ENCODE measurements at places on chromosomes 2 and 18.

DNA sequence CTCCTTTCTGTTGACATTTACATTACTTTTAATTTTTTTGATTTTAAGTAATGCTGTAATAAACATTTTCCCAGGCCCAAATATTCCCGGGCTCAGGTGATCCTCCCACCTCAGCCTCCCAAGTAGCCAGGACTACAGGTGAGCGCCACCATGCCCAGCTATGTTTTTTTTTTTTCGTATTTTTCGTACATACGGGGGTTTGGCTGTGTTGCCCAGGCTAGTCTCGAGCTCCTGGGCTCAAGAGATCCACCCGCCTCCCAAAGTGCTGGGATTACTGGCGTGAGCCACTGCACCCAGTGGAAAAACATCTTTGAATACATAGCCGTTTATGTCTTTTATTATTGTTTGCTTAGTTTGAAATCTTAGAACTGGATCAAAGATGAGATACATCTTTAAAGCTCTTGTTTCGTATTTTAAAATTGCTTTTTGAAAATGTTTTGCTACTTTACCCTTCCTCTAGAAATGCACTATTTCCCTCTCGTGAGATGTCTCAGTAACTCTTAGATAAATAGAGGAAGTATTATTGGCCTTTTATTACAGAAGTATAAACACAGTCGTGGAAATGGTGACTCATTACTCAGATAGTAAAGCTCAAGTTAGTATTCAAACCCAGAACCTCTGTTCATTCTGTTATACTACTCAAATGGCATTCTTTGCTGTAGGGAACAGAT lies 2.4 kb downstream of the SMCHD1 start:
- DNase-seq: no peak

- DNase-seq: no peak
Measured at GRCh38 chr2:102848366-102848839, 86.6 kb downstream of the TMEM182 start.

- DNase-seq: no peak
Measured at GRCh38 chr18:43887491-43887890, 610.2 kb upstream of the SYT4 start.

GRCh38 chr2:59176737-59177136 lies 935.6 kb upstream of the FANCL start:
- DNase-seq: no peak

DNA sequence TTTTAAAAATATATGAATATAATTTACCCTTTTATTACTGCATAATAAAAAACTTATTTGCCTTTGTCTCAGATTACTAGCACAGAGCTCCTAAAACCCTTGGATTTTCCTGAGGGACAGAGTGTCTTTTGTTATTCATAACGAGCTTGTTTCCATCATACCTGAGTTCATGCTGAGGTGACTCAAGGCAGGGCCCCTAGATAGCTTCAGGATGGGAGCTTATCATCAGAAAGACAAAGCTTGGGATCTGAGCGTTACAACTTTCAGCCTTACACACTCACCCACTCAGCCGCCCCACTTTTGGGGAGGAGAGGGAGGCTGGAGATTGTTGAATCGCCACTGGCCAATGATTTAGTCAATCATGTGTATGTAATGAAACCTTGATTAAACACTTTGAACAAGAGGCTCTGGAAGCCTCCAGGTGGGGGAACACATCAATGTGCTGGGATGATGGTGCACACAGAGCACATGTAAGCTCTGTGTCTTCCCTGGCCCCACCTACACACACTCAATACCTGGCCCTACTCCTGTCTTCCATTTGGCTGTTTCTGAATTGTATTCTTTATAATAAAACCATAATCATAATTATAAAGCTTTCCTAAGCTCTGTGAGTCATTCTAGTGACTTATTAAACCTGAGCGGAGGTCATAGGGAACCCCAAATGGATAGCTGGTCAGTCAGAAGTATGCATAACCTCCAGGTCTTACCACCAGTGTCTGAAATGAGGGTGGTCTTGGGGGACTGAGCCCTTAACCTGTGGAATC lies 28.5 kb upstream of the DNAH7 start:
- no peak for DNase-seq

DNA sequence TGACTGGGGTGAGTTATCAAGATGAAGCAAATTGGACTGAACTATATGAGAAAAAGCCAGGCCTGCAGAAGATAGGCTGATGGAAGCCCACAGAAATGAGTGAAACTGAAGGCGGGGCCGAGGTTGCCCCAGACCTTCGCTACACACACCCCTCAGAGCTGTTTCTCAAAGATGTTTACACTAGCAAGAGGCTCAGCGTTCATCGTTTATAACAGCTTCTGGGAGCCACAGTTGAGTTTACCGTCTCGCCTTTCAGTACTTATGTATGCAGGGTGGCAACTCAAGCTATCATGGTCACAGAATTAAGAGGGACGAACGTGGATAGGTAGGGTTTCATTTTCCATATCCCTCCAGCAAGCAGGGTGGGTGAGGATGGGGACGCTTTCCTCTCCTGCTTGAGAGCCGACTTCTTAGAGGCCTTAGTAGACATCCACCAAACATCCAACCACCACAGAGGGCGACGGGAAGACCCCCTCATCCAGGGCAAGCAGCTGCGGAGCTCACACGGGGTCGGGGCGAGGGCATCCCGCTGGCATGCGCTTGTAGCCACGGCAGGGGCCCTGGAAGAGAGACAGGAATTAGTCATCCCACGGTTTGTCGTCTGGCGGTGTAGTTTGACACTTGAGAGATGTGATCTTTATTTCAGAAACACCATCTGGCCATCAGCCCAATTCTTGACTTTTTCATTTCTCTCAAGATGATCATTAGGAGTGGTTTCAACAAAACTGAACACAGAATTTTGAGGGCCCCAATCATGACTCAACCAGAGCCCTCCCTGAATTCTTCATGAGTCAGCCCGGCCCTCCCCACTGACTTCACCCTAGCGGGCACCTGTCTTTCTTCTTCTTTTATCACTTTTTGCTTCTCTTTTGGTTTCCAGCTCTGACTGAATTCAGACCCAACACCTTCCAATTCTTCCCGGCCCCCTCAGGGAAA lies 109.1 kb upstream of the CTDP1 start:
- DNase-seq: no peak

GRCh38 chr2:200318940-200319435 lies 12.5 kb downstream of the SPATS2L start:
- no peak for DNase-seq

DNA sequence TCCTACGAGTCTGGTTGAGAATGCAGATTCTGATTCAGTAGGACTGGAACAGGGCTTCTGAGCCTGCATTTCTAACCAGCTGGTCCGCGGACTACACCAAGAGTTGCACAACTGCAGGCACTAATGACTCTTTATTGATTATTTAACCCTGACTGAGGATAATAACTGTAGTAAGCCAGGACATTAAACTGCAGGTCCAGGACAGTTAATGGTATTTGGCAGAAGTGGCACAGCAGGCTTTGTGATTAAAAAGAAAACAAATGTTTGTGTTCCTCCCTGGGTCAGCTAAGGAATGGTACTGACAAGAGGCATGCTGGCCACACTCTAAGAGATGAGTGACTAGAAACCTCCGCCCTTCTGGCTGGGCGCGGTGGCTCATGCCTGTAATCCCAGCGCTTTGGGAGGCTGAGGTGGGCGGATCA lies 59.4 kb downstream of the ALPK2 start:
- DNase-seq: no peak

DNA sequence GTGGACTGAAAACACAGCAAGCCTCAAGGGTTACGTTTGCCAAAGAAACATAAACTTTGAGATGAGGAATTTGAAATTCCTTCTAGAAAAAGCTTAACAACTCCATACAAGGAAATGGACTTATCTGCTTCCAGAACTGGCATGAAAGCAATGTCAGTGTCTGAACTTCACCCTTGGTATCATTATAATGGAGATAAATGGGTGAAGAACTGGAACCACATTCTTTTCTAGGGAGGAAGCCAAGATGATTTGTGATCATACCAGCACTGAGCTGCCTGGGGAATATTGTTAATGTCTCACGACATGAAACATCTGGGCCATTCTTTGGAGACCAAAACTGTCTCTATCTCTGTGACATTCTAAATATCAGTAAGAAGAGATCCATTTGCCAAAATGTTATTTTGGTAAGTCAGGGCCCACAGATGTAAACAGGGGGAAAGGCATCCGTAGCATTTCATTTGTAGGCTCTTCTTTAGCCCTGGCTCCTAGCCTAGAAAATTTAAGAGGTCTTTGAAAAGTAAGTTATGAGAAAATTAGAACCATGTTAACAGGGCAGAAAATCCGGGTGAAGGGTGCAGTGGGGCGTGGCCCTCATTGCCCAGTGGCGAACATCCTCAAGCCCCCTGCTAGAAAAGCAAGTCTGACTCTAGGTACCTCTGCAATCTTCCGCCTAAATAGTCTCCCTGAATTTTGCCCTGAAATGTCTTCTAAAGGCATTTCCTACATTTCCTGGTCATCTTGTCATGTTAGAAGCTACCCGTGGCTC lies 295.3 kb upstream of the EPAS1 start:
- no peak for DNase-seq

DNA sequence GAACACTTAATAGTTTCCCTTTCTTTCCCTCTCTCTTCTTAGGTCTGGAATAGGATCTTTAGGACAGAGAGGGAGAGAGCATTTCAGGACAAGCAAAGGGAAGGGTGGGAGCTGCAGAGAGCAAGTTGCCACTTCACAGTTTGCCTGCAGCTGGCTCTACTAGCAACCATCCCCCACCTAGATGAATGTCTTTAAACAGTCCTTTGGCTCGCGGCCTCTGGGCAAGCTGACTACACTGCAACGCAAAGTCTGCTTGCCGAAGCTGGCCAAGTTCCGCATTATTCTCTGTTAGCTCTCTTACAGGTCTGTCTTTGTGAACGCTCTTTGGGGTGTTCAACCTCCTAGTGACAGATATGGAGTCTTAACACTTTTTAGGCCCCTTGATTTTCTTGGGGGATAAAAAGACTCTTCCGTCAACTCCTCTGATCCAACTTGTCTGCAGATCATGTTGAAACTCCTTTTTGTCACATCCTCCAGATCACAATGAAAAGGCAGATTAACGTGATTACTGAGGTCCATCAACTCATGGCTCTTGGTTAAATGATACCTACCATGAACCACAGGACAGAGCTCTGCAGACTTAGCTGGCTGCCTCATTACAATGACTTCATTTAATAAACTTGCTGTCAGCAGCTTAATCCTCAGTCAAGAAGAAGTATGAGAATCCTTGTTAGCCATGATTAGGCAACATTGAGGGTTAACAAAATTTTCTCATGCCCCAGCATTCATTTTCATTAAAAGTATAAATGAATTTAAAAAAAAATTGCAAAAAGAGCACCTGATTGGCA lies 74.6 kb downstream of the SLC4A3 start:
- DNase-seq: no peak

DNA sequence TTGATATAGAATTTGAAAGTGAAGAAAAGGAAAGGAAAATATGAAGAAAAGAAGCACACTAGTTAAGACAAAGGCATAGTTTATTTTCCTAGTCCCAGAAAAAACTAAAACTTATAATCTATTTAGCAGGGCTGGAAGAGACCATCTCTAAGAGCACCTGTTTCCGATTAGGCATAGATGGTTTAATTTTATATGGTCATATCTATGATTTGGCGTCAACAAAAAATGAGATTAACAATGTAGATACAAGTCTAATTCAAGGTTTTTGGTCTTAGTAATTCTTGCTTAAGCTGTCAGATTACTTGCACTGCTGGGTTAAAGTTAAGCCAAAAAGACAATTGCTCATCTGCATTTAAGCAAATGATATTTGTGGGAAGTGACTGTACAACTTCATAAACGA lies 502.5 kb upstream of the FSHR start:
- no peak for DNase-seq

DNA sequence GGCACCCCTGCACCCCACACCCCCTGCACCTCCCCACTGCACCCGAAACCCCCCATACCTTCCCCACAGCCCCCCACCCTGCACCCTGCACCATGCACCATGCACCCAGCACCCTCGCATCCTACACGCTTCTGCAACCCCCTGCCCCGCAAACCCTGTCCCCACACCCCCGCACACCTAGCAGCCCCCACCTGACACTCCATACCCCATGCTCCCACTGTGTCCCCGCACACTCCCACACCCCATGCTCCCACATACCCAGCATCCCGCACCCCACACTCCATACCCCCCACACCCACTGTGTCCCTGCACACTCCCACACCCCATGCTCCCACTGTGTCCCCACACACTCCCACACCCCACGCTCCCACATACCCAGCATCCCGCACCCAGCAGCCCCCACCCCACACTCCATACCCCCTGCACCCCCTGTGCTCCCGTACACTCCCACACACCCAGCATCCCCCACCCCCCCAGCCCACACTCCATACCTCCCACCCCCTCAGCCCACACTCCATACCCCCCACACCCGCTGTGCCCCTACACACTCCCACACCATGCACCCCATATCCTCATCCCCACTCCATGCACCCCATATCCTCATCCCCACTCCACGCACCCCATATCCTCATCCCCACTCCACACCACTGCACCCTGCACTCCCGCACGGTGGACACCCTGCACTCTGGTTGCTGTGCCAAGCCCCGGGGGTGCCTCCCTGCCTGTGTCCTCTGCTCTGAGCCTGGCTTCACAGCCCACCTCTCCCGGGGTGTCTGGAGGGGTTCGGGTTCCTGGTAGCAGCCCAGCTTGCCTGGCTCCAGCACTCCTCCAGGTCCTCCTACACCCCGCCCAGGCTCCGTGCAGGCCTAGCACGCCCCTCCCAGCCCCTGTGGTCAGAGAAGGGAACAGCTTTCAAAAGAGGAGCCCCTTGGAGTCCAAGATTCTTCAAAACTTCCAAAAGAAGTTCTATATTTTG lies 93.9 kb upstream of the CTDP1 start:
- no peak for DNase-seq

GRCh38 chr2:144518748-144519596 lies 947 bp downstream of the ZEB2 start:
- DNase-seq: no peak

GRCh38 chr2:123095219-123095835 lies 929.8 kb upstream of the CNTNAP5 start:
- no peak for DNase-seq

DNA sequence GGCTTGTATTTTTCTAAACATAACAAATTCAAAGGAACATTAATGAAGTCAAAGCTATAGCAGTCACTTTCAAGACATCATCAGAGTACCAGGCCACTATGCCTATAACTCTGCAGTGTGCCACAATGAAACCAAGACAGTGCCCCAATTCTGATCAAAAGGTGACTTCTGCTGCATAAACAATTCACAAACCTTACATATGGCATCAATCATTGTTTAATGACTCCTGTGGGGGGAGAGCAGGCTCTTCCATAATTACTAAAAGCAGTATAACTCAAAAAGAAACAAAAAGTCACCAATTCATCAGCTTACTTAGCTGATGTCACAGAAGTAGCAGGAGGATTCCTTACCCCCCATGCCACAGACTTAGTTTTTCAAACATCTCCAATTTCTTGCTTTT lies 15.5 kb downstream of the LPIN2 start:
- DNase-seq: no peak

GRCh38 chr2:43031471-43032212 lies 194.8 kb downstream of the ZFP36L2 start:
- no peak for DNase-seq

- no peak for DNase-seq
Measured at GRCh38 chr2:238158509-238159070, at the start of gene ERFE. Gene ERFE, plus strand, starts transcription at chr2:238158970. Its CDS starts 38 bp downstream, at chr2:238159008.
